ENCODE measurements at places on chromosomes 3 and 15.

- DNase-seq: no peak
These were observed 35.4 kb downstream of the LARP6 start for GRCh38 chr15:70818580-70818979.

GRCh38 chr15:76217029-76217881 lies 94.0 kb downstream of the ETFA start:
- DNase-seq: no peak

GRCh38 chr3:81516042-81516441 lies 245.4 kb downstream of the GBE1 start:
- no peak for DNase-seq

DNA sequence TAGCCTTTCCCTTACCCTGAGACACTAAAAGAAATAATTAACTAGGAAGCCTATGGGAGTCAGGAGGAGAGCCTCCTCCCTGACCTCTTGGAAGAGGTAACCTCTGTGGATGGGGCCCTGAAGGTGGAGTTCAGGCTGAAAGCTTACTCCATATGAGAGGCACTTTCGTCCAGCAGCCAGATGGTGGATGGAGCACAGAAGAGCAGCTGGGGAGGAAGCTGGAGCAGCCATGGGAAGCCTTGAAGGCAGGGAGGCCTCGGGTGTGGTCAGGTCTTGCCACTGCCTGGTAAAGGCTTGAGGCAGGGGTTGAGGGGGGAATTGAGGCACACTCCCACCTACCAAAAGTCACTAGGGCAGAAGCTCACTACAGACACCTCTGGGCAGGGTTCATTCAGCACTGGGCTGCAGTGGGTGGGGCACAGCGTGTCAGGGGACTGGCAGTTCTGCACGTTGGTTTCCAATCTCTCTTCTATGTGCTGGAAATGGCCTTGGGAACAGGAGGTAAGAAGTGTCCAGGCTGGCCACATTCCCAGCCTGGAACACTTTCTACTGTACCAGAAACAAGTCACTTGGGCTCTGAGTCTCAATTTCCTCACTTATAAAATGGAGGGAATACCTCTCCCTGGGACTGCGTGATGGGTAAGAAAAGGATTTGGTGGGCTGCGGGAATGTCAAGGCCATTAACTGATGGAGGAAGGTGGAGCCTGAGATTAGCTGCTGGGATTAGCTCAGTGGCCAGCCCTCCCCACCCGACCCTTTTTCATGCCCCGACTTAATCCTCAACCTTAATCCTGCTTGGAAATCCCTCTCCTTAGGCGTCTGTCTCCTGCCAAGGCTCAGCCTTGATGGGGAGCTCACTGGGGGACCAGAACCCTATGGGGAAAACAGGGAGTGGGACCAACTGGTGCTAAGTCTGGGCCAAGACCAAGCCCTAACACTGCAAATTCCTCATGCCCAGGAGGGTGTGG lies 5.4 kb downstream of the PCBP4 start:
- no peak for DNase-seq

GRCh38 chr3:155382396-155383042 lies 89.0 kb upstream of the STRIT1 start:
- no peak for DNase-seq

DNA sequence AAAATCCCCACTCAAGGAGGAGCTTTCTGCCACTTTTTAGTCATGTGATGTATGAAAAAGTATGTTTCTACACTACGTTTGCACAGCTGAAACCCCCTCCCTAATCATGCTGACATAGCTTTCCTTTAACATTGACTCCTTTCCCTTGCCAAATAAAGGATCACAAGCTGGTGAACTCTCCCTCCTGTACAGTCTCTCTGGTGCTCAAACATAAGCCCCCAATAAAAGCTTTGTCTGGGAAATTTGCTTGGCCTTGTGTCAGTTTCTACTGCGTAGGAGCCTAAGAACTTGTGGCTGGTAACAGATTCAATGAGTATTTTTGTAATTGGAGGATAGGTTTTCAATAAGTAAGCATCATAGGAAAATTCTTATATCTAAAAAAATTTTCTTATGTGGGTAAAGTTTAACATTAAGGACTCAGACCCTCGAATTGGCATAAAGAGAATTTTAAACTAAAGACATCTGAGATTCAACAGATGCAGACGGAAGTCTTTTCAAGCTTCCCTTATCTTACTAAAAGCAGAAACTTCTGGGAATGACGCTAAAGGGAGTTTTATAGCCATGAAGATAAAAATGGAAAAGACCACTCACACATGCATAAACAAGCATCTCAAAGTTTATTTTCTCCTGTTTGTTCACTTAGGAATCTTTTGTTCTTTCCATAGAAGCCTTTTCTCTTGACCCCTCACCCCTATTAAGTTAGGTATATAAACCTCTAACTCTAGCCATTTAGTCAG lies 44.1 kb upstream of the P2RY1 start:
- DNase-seq: no peak

- peak; percentile 55 for DNase-seq
These were observed 42.9 kb downstream of the TBC1D2B start for GRCh38 chr15:78034495-78035191.

GRCh38 chr3:177642042-177642803 lies 444.9 kb upstream of the TBL1XR1 start:
- DNase-seq: no peak
